ENCODE measurements at places on chromosomes 11 and 22.

GRCh38 chr11:110475671-110476070 is 45.9 kb downstream of the FDX1 start:
- DNase-seq, result no peak
- no peak overlapping the region for H3K4me3 ChIP-seq
- peaks cover 15% of the 10 kb centered on the region for H3K4me1 ChIP-seq
- no peaks in the 10 kb centered on the region for H3K27me3 ChIP-seq
- H3K27ac ChIP-seq, result no peak overlapping the region

GRCh38 chr11:25961539-25961938 is 370.4 kb upstream of the ANO3 start:
- DNase-seq, result no peak
- no peaks in the 10 kb centered on the region for H3K36me3 ChIP-seq
- no peaks in the 10 kb centered on the region for H3K4me1 ChIP-seq
- no peaks in the 10 kb centered on the region for H3K27me3 ChIP-seq
- H3K4me3 ChIP-seq, result no peak overlapping the region

DNA sequence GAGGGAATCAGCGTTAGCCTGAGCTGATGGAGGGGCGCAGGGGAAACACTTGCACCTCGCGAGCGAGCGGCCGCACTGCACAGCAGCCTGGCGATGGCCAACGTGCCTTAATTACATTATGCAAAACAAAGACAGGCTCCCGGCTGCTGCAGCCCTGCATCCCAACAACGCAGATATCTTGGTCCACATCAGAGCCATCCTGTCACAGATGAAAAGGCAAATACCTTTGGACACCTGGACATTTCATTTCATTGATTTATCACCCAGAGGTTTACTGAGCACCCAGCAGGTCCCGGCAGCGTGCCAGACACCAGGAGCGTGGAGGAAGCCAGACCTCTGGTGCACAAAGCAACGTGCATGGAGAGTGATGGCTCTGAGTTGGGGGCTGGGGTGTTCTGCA is 843.0 kb downstream of the TBC1D22A start:
- no peaks in the 10 kb centered on the region for H3K4me1 ChIP-seq
- no peak overlapping the region for H3K27ac ChIP-seq
- no peaks in the 10 kb centered on the region for H3K27me3 ChIP-seq
- H3K36me3 ChIP-seq, result no peaks in the 10 kb centered on the region

GRCh38 chr11:106384429-106384828 is 307.0 kb downstream of the AASDHPPT start:
- DNase-seq, result no peak
- no peaks in the 10 kb centered on the region for H3K27me3 ChIP-seq
- no peak overlapping the region for H3K27ac ChIP-seq
- H3K4me1 ChIP-seq, result no peaks in the 10 kb centered on the region
- no peak overlapping the region for H3K4me3 ChIP-seq

DNA sequence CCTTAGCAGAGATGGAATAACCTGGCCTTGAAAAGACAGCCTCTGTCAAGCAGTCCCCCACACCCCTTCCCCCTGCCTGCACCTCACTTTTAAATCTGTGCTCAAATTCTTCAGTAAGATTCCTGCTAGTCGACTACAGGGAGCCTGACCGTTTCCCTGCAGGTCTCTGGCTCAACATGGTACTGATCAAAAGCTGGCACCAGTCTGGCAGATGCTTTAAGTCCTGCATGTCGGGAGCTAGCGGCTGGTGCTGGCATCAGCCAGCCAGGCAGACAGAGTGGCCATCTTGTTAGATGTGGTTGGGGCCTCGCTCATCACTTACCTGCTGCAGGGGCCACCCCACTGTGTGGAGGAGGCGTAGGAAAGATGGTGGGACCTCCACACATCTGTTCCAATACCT is 204.4 kb upstream of the SORL1-AS1 start:
- H3K4me3 ChIP-seq, result no peak overlapping the region
- no peaks in the 10 kb centered on the region for H3K27me3 ChIP-seq
- no peaks in the 10 kb centered on the region for H3K36me3 ChIP-seq
- DNase-seq, result no peak
- H3K27ac ChIP-seq, result peak overlapping the region; percentile 93
